ENCODE measurements at places on chromosomes 7 and 10.
A peak's percentile ranks its signal among the peaks of the same experiment; 100 is the strongest.

GRCh38 chr10:127441350-127442219, 107.5 kb upstream of the NPS start:
- no peak for DNase-seq

- no peak for DNase-seq
Observed at GRCh38 chr10:91434041-91434440, 23.9 kb downstream of the HECTD2 start.

GRCh38 chr7:1689311-1689710, 19.2 kb downstream of the ELFN1 start:
- DNase-seq: no peak

DNA sequence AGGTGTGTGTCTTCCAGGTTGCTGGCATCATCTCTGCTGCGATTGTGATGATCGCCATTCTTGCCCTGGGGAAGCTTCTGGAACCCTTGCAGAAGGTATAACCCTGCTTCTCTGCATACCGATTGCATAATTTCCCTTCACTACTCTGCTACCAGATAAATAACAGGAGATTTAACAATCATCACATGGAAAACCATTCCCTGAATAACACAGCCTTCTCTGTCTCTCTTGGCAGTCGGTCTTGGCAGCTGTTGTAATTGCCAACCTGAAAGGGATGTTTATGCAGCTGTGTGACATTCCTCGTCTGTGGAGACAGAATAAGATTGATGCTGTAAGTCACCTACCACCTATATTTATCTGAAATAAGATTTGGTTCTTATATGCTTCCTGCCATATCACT, 33.8 kb downstream of the SLC26A4 start:
- DNase-seq: no peak

DNA sequence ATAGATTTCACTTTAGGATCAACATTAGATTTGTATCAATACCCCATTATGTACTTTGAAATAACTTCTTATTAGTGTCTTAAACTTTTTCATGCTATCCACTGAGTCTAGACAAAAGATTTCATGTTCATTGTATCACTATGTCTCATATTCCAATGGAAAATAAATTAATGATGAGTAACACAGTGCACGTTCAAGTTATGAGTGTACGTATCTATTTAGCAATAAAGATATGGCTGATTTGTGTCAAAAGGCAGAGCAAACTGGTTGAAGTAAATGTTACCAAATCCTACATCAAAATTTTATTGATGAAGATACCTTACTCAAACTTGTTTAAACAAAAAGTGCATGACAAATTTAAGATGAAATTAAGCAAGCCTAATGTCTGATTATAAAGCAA, 102.4 kb downstream of the SEMA3E start:
- no peak for DNase-seq

DNA sequence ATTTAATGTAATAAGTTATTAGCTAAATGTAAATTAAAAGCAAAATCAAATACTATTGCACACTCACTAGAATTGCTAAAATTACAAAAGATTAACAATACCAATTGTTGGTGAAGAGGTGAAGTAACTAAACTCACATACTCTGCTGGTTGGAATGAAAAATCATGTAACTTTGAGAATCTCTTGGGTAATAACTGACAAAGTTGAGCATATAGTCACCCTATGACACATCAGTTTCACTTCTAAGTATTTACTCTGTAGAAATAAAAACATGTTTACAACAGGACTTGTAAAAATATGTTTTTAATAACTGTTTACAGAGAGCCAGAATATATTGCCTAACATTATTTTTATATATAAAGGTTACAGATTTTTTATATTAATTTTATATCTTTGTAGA, 33.6 kb downstream of the CNTNAP2 start:
- no peak for DNase-seq

GRCh38 chr10:62047228-62047892, 145.9 kb downstream of the ARID5B start:
- DNase-seq: no peak

GRCh38 chr10:100502926-100503494, 16.7 kb downstream of the SEC31B start:
- no peak for DNase-seq

- no peak for DNase-seq
Observed at GRCh38 chr10:7339510-7339909, 71.3 kb downstream of the SFMBT2 start.

DNA sequence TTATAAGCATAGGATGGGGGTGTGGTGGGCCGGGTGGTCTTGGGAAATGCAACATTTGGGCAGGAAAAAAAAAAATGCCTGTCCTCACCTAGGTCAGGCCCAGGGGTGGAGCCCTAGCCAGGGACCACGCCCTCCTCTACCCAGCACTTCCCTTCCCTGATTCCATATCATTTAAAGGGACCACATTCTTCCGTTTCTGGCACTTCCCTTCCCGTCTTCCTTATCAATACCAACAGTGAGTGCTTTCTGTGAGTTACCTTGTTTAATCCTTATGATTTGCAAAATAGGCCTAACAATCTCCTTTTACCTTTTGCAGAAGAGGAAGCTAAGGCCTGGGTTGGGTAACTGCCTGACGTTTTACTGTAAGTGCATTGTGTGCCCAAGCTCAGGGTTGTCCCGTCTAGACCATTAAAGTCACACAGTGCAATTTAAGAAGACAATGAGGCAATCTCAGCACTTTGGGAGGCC, 16.7 kb upstream of the C10orf95 start:
- peak; percentile 88 for DNase-seq

- no peak for DNase-seq
Observed at GRCh38 chr7:95715274-95715673, 57.1 kb upstream of the DYNC1I1 start.

GRCh38 chr7:14104861-14105260, 115.4 kb upstream of the ETV1 start:
- DNase-seq: no peak

- no peak for DNase-seq
Observed at GRCh38 chr7:142804728-142805207, 34.0 kb downstream of the PRSS2 start.

GRCh38 chr10:131925011-131925649, 24.3 kb downstream of the PPP2R2D start:
- peak; percentile 0 for DNase-seq

DNA sequence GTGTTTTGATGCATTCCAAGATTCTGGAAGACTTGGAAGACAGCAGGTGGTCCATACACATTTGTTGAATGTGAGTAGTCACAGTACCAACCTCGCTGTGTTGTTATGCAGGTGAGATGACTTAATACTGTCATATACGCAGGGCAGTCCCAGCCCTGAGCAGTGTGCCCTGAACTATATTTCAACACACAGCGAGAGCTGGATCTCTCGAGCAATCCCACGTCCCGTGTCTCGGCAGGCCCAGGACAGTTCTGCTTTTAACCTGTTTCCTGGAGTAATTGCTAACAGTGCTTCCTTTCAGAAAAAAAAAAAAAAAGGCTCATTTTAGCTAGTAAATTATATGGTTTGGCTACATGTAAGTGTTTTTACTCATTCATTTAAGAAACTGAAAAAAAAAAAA, 179.7 kb downstream of the PRKCQ start:
- DNase-seq: peak; percentile 91

DNA sequence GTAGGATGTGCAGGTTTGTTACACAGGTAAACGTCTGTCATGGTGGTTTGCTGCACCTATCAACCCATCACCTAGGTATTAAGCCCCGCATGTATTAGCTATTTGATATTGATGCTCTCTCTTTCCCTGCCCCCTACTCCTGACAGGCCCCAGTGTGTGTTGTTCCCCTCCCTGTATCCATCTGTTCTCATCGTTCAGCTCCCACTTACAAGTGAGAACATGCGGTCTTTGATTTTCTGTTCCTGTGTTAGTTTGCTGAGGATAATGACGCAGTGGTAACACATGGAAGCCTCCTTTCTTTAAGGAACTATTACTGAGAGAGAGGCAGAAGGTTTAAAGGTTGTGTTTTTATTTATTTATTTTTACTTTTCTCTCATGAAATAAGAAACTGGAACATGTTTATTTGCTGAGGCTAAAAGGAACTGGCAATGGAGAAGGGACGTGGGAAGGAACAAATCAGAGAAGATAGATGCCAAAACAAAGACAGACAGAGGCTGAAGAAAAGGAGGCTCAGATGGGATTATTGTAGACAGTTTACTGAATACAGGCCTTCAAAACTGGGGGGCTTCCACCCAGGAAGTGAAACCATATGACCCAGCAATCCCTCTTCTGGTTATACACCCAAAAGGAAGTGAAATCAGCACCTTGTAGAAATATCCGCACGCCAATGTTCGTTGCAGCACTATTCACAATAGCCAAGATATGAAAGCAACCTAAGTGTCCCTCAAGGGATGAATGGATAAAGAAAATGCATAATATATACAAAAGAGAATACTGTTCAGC, 556.3 kb downstream of the GRM8 start:
- DNase-seq: peak; percentile 20

- no peak for DNase-seq
Observed at GRCh38 chr7:24227068-24227467, 56.9 kb upstream of the NPY start.

- DNase-seq: no peak
Observed at GRCh38 chr10:5563991-5564536, 39.3 kb downstream of the CALML3 start.

DNA sequence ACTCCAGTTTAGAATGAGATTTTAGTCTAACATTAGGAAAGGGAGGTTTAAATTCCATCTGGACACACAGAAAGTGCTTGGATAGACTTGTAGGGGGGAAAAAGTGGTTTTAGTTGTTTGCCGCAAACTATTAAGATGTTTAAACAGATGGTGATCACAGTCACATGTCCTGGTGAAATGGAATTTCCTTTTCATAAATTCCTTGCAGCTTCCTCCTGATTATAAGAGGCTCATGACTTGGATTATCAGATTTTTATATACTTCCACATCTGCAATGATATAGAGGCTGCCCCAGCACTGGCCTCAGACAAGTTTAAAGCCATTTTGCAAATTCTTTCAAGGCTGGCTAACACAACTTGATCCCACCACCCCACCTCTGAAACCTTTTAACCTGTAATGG, 106.4 kb upstream of the ARMC3 start:
- DNase-seq: no peak

DNA sequence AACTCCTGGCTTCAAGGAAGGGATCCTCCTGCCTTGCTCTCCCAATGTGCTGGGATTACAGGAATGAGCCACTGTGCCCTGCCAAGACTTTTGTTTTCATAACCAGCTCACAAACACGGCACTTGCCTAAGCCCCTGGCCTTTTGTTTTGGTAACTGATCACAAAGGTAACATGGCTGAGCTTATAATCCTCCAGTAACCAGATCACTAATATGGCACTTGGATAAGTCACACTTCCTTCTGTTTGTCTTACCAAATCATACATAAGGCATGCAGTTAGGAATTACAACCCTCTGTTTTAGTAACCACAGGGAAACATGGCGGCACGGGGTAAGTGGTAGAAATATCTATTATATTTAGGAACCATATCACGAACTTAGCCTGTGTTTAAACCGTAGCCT, 577.1 kb downstream of the CALN1 start:
- DNase-seq: no peak

DNA sequence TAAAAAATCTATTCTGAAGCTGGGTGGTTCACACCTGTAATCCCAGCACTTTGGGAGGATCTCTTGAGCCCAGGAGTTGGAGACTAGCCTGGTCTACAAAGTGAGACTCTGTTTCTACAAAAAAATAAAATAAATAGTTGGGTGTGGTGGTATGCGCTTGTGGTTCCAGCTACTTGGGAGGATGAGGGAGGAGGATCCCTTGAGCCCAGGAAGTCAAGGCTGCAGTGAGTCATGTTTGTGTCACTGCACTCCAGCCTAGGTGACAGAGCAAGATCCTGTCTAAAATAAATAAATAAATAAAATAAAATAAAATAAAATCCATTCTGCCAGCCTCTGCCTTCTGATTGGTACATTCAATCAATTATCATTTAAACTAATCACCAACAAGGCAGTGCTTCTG, 17.5 kb downstream of the ZNF33A start:
- DNase-seq: no peak

DNA sequence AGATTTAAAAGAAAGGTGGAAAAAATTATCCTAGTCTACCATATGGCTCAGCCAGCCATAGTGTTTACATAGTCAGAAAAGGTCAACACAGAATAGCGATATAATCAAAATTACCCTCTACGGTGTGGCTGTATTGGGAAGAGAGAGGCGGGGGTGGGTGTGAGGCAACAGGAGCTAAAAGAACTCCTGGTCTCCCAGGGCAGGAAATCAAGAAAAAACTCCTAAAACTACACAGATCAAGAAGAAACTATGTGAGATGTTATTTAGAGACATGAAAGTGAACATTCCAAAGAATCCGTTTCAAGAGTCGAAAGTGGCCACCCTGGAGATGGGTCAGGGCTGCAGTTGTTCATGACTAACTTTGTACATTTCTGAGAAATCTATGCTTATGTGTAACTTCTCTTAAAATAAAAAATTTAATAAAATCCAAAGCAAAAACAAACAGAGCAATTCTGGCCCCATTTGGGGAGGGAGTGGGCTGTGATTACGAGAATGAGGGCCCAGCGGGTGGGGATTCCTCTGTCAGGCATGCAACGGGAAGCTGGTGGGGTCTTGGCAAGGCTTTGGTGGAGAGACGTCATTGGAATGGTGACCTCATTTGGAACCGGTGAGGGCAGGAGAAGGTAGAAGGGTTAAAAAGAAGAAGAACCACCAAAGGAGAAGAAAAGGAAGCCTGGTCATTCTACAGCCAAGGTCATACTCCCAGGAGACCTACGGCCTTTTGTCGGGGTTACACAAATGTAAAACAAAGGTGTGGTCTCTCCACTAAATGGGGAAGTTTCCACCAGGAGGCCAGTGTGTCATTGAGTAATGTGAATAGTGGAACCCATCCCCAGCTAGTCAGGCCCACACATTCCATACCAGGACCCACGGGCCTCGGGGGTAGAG, 71.2 kb upstream of the DUSP5 start:
- DNase-seq: peak; percentile 68

- no peak for DNase-seq
Observed at GRCh38 chr7:132412435-132412834, 163.8 kb downstream of the PLXNA4 start.

GRCh38 chr7:6317797-6318438, 45.5 kb upstream of the CYTH3 start:
- DNase-seq: peak; percentile 51

GRCh38 chr10:89042562-89042961, 52.0 kb downstream of the FAS start:
- DNase-seq: no peak

GRCh38 chr7:94656925-94657731, 1.2 kb upstream of the SGCE start:
- no peak for DNase-seq

- no peak for DNase-seq
Observed at GRCh38 chr7:73448609-73449008, 15.0 kb downstream of the FZD9 start.

GRCh38 chr7:96238976-96239766, 82.7 kb downstream of the SLC25A13 start:
- no peak for DNase-seq

DNA sequence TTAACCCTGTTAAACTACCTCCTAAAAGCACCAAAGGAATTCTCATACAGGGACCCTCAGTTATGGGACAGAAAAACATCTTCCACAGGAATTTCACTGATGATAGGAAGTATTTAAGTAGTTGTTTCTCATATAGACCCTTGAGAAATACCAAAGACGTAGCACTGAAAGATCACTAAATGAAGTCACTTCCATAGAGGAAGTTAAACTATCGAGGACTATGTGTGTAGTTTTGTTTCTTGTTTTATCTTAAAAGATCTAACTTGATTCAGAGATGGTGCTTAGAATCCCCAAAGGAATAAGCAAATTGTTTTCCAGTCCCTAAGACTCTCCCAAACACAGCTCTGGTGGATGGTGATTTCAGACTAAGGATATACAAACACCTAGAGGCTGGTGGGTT, 94.8 kb upstream of the AFAP1L2 start:
- no peak for DNase-seq

Data from CD14-positive monocyte (primary cell).